ENCODE measurements at places on chromosomes 2 and 18. TPM values are rescaled to one million over a fixed set of nuclear protein-coding genes. Genes with fewer than 3 reads are reported as not detected.
A peak's percentile ranks its signal among the peaks of the same experiment; 100 is the strongest.

Gene GDF7
- total RNA-seq = 2.8 TPM

DNA sequence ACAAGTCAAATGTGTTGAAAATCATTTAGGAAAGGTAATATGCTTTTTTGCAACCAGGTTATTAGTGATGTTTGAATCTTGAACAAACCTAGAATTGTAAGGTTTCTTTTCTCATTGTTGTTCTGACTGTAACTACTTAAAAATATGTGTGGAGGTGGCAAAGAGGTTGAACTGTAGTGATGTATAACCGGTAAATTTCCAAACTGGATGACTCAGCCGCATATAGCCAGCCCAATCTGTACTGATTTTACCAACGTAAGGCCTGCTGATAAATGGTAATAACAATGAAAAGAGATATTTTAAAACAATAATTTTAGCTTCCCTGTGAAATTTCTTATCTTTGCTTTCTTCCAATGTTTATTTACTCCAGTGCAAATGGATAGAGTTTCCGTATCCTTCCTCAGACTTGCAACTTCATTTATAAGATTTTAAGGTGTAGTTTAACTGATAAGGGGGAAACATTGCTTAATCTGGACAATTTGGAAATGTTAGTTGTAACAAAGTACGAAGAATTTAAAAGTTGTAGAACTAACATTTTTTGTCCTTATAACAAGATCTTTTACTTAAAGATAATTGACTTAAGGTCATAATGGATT is 1170.4 kb upstream of the ZEB2 start:
- DNase-seq = no peak

DNA sequence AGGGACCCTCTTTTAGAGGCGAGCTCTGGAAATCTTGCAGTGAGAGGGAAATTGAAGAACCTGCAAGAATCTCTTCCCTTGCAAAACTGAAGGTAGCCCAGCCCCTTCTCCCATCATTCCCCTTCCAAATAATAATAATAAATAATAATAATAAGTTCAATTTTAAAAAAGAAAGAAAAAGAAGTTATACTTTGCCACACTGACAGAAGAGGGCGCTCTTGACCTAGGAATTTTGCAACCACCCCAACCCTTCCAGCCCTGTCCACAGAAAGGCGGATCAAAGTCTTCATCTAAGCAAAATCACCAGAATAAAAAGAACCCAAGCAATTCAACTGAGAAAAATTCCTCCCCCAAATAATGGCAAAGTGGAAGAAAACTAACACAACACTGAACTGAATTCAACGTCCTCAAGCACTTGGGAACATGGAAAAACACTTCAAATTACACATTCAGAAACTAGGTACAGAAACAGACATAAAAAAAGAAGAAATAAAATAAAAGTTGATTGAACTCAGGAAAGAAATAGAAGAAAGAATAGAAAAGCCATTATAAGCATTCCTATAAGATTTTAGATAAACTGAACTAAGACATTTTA is 98.9 kb upstream of the GLS start:
- DNase-seq = peak; percentile 75

GRCh38 chr18:37508207-37508606 is 57.4 kb downstream of the CELF4 start:
- DNase-seq = no peak
